ENCODE measurements at places on chromosomes 4 and X. TPM values are rescaled to one million over a fixed set of nuclear protein-coding genes. Genes with fewer than 3 reads are reported as not detected.

The IBSP gene
- not detected for total RNA-seq

The ZIC3 gene
- total RNA-seq, result not detected

DNA sequence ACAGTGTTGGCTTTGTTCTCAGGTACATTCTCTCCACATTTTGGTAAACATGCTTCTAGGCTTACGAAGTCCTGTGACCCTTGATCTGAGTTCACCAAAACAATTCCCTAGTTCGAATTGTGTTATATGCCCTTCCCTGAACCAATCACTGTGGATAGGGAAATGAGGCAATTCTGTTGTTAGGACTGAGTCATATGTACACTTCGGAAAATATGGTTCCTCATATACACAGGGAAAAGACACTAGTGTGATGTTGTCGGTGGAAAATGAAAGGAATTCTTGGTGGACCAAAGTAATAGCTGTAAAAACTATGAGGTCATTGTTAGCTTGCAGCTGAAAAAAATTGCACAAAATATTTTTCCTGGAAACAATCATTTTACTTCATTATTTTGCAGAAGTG lies 46.6 kb upstream of the MAGEC2 start:
- DNase-seq, result no peak

The FGG gene
- total RNA-seq, result 121 TPM

DNA sequence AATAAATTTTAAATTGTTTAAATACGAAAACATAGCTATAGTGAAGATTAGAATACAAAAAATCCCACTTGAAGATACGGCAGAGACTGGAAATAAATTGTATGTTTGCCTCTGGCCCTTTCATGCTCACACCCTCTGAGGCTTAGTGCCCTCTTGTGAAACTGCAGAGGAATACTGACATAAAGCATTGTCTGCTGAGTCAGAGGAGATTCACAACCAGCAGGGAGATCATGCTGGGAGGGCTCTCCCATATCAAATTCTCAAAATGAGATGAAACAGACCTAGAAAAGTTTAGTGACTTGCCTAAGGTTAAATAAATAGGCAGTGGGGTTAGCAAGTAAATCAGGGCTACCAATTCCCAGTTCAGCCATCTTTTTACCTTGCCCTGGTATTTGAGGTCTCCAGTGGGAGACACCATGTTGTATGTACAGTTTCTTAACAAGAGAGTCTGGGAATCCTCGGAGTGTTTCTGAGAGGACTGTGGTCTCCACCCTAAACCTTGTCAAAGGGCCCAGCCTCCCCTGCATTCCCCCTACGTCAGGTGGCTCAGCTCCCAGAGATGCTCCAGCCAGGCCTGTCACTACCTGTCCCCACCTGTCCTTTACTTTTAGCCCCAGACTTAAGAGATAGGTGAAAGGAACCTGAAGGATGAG lies 581.4 kb upstream of the DIPK2B start:
- DNase-seq, result no peak

- DNase-seq, result no peak
Measured at GRCh38 chrX:150841456-150842197, 56.8 kb downstream of the CD99L2 start.

The FATE1 gene
- not detected for total RNA-seq

The FHIP1A gene
- total RNA-seq, result 18.9 TPM

DNA sequence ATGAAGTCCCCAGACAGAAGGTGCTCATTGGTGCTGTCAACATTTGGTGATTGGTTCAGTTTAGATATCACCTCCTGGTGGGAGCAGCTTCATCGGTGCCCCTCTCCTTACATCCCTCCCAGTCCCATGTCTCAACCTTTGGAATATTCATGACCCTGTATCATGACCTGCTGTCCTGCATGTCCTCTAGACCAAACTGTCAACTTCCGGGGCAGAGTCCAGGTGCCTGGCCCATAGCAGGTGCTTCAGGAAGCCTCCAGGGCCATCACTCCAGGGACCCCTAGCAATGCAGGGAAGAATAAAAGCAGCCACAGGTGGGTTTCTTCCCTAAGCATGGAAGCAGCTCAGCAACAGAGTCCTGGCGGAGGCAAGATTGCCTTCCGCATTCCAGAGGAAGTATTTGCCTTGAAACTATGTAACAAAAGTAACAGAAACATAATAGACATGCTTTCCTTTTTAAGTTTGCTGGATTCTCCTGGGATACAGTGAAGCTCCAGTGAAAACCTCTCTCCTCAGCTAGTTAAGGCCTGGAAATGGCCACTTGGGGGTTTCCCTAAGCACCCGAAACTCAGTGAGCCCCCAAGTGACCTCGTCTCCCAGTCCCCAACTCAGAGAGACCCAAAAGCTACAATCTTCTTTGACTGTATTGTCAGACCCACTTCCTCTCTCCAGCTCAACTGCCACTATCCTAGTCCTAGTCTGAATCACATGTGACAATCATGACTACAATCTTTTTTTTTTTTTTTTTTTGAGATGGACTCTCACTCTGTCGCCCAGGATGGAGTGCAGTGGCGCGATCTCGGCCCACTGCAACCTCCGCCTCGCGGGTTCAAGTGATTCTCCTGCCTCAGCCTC lies 1.3 kb upstream of the ATP6AP1 start:
- DNase-seq, result no peak

DNA sequence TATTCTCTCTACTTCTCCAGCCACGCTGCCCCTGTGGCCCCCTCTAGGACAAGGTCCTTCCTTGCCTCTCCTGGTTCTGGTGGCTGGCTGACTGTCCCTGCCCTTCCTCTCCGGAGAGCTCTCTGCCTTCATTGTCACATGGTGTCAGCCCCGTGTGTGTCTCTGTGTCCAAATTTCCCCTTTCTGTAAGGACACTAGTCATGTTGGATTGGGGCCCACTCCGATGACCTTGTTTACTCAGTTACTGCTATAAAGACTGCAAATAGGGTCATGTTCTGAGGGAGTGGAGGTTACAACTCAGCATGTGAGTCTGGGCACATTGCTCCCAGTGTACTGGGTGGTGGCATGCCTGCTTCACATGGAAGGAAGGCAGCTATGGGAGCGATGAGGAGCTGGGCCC lies 129.5 kb upstream of the PSAPL1 start:
- DNase-seq, result no peak

- DNase-seq, result no peak
Measured at GRCh38 chr4:15902746-15903145, 35.8 kb downstream of the FGFBP1 start.

The FDCSP gene
- total RNA-seq, result not detected

- peak; percentile 89 for DNase-seq
Measured at GRCh38 chr4:139554893-139555704, 920 bp downstream of the SETD7 start.
